ENCODE measurements at places on chromosomes 11 and 22. TPM values are rescaled to one million over a fixed set of nuclear protein-coding genes. Genes with fewer than 3 reads are reported as not detected.

Gene CDPF1
- 9.0 TPM for total RNA-seq

Gene NOX4
- 11.8 TPM for total RNA-seq

Gene OR10A2
- total RNA-seq = not detected

Gene SCARF2
- total RNA-seq = 1.6 TPM

Gene PRSS23
- total RNA-seq = 23.6 TPM

Gene SAA1
- not detected for total RNA-seq

Gene CYTH4
- 2.9 TPM for total RNA-seq
